ENCODE measurements at places on chromosomes 5 and 9. TPM values are rescaled to one million over a fixed set of nuclear protein-coding genes. Genes with fewer than 3 reads are reported as not detected.
A peak's percentile ranks its signal among the peaks of the same experiment; 100 is the strongest.

GRCh38 chr5:148909040-148909439 is 82.6 kb downstream of the ADRB2 start:
- DNase-seq, result no peak
- no peaks in the 10 kb centered on the region for H3K36me3 ChIP-seq
- H3K4me1 ChIP-seq, result peaks cover 8% of the 10 kb centered on the region

DNA sequence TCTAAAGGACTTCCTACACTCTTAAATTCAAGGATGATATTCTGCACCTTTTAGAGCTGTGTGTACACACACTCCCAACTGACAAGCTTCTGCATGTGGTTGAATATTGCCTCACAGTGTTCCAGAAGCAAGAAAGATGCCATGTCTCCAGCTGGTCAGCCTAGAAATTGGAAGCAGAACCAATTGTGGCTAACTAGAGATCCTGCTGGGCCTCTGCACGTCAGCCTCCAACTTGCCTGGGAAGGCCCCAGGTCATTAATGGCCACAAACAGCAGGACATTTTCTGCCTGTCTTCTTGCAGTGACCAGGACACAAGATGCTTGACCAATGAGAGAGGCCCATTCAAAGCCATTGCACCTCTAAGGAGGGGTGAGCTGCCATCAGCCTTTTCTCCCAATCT is 571.9 kb upstream of the BRINP1 start:
- no peaks in the 10 kb centered on the region for H3K4me1 ChIP-seq
- no peak overlapping the region for H3K4me3 ChIP-seq
- H3K27me3 ChIP-seq, result no peaks in the 10 kb centered on the region
- no peaks in the 10 kb centered on the region for H3K36me3 ChIP-seq
- no peak overlapping the region for H3K27ac ChIP-seq

- H3K4me1 ChIP-seq, result no peaks in the 10 kb centered on the region
- no peak for DNase-seq
- no peaks in the 10 kb centered on the region for H3K27me3 ChIP-seq
- no peak overlapping the region for H3K4me3 ChIP-seq
Observed at GRCh38 chr9:3777137-3777536, 251.3 kb upstream of the RFX3 start.

- H3K4me3 ChIP-seq, result no peak overlapping the region
- no peaks in the 10 kb centered on the region for H3K27me3 ChIP-seq
- no peaks in the 10 kb centered on the region for H3K36me3 ChIP-seq
- DNase-seq, result no peak
Observed at GRCh38 chr9:95143591-95144561, 173.6 kb downstream of the FANCC start.

- H3K4me3 ChIP-seq, result no peak overlapping the region
- no peaks in the 10 kb centered on the region for H3K36me3 ChIP-seq
- H3K27ac ChIP-seq, result no peak overlapping the region
Observed at GRCh38 chr5:173915310-173916014, 27.3 kb downstream of the CPEB4 start.

DNA sequence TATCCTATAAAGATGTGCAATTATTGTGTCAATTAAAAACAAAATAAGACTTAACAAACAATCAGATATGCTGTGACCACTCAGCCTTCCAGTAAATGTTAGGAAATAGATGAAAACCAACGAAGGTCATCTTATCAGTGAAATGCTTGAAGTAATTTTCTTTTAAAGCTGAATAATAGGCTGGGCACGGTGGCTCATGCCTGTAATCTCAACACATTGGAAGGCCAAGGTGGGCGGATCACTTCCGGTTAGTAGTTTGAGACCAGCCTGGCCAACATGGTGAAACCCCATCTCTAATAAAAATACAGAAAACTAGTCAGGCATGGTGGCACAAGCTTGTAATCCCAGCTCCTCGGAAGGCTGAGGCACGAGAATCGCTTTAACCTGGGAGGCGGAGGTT is 31.2 kb downstream of the NLN start:
- DNase-seq, result no peak
- H3K27me3 ChIP-seq, result no peaks in the 10 kb centered on the region
- no peaks in the 10 kb centered on the region for H3K36me3 ChIP-seq
- H3K27ac ChIP-seq, result no peak overlapping the region
- no peak overlapping the region for H3K4me3 ChIP-seq
- no peaks in the 10 kb centered on the region for H3K4me1 ChIP-seq

DNA sequence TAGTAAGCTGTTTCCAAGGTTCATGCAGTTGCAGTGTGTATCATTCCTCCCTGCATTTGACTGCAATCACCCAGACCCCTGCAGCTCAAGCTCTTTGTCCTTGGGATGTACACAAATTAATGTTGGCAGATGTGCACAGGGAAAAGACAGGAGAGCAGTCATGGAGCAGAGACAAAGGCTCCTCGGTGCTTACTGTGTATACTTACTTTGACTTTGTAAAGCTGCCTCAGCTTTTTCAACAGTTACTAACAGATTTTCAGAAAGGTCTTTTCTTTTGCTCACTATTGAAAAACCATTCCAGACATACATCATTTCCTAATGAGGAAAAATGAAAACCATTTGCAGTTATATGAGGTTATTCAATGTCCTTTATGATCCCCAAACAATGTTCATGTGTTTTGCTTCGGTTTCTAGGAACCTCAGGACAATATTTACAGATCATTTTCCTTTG is 124.9 kb downstream of the TTC39B start:
- no peak overlapping the region for H3K4me3 ChIP-seq
- H3K27me3 ChIP-seq, result no peaks in the 10 kb centered on the region
- H3K27ac ChIP-seq, result no peak overlapping the region
- H3K4me1 ChIP-seq, result no peaks in the 10 kb centered on the region
- H3K36me3 ChIP-seq, result no peaks in the 10 kb centered on the region

DNA sequence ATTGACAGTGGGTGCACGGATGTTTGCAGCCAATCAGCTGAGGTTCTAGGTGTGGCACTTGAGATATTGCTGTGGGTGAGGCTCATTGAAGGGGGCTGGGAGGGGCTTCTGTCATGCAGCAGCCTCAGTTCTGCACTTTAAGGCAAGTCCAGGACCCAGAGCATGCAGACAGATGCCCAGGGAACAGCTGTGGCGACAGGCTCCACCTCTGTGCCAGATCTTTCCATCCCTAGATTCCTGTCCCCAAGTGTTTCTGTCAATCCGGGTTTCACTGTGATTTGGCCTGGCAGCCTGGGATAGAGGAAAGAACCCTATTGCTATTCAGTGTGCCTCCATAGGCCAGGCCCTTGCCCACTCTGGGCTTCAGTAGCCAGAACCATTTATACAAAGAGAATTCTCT is 20.8 kb upstream of the CERCAM start:
- no peak overlapping the region for H3K4me3 ChIP-seq
- no peaks in the 10 kb centered on the region for H3K36me3 ChIP-seq
- H3K27ac ChIP-seq, result no peak overlapping the region
- H3K4me1 ChIP-seq, result no peaks in the 10 kb centered on the region

DNA sequence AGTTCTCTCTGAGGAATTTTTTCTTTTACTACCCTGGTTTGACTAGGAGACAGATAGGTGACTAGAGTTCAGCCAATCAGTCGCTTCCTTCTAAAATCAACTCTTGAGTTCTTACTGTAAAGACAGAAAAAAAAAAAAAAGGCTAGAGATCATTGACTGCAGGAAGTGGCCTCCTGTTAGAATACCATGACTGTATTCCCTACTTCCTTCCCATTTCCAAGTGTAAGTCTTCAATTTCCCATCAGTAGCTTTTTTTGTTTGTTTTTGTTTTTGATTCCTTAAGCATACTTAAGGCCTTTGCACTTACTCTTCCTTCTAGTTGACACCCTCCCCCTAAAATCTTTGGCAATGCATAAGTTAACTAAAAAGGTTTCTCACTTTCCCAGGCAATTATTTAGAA is 154.3 kb downstream of the HMHB1 start:
- H3K27me3 ChIP-seq, result peaks cover 2% of the 10 kb centered on the region
- DNase-seq, result no peak
- H3K36me3 ChIP-seq, result no peaks in the 10 kb centered on the region
- H3K27ac ChIP-seq, result no peak overlapping the region

DNA sequence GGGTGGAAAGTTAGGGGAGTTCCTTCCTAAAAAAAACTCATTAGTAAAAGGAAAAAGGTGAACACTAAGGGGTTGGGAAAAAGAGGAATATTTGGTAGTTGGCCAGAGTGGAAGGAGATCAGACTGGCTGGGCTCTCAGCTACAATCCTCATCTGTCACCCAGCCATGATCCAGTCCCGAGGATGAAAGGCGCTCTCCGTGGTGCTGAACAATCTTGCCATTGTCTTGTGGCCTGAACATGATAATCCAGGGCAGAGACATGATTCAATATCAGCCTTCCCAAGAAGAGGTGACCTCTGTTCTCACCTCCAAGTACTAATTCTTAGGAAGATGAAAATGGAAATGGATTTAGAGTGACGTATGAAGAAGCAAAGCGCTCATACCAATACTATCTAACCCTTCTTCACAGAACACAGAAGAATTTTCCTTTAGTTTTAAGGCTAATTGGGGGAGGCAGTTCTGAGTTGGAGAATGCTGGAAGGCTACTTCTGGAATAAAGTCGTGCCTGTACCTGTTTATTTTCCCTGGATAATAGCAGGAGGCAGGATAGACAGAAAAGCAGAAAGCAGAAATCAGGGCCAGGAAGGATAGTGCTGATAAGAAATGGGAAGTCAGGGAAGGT is 36.6 kb upstream of the MYORG start:
- H3K27ac ChIP-seq, result no peak overlapping the region
- no peaks in the 10 kb centered on the region for H3K4me1 ChIP-seq
- no peak for DNase-seq
- H3K4me3 ChIP-seq, result no peak overlapping the region
- no peaks in the 10 kb centered on the region for H3K27me3 ChIP-seq

GRCh38 chr5:180241600-180241999 is 32.6 kb upstream of the RASGEF1C start:
- H3K4me3 ChIP-seq, result no peak overlapping the region
- no peaks in the 10 kb centered on the region for H3K4me1 ChIP-seq
- DNase-seq, result no peak
- H3K27ac ChIP-seq, result no peak overlapping the region
- peaks cover 5% of the 10 kb centered on the region for H3K36me3 ChIP-seq
- H3K27me3 ChIP-seq, result no peaks in the 10 kb centered on the region

GRCh38 chr5:37400501-37400900 is 21.4 kb downstream of the WDR70 start:
- no peak overlapping the region for H3K27ac ChIP-seq
- H3K27me3 ChIP-seq, result no peaks in the 10 kb centered on the region
- DNase-seq, result no peak

DNA sequence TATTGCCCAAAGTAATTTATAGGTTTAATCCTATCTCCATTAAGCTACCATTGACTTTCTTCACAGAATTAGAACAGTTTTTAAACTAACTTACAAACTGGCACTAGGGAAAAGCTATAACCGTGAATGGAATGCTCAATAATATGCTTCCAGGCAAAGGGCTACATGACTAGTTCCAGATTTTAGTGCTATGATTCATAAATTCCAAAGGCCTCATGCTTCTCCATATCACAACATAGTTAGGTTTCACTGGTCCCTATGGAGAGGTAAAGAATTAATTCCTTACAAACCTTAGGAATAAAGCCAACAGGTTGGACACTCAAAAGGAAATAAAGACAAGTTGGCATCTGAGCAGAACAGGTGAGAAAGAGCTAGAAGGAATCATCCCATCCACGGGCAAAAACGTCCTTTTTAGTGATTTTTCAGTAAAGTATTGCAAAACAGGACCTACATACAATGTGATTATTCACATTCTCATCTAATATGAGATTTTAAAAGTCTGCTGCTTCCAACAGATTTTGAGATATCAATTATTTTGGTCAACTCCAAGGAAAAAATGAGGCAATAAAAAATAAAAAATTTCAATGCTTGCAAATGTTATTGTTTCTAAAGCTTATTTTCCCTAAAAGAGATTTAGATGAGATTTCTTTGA is 97.0 kb upstream of the TARS1 start:
- H3K4me1 ChIP-seq, result no peaks in the 10 kb centered on the region
- DNase-seq, result peak; percentile 8
- H3K27ac ChIP-seq, result no peak overlapping the region

Gene ZNF484
- total RNA-seq, result 5.4 TPM

Gene SPINK6
- not detected for total RNA-seq

Gene IFNA13
- not detected for total RNA-seq
